Activated naive CD4-positive, alpha-beta T cell (primary cell): ENCODE measurements at places on chromosomes 2 and 18.
A peak's percentile ranks its signal among the peaks of the same experiment; 100 is the strongest.

DNA sequence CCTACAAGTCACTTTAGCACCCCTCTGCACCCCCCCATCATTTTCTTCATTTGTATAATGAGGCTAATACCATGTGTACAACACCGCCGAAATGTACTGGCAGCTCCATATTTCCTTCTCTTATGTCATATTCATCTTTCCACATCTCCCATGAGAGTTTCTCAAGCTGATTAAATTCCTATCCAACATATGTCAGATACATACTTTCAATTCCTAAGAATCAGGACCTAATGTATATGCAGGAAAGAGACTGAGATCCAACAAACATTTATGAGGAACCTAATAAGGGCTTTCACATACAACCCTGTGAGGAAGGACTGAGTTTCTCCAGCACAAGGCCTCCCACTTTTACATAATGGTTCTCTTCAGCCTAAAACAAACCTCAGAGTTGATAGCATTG is 41.9 kb downstream of the PRKD3 start:
- DNase-seq = no peak

DNA sequence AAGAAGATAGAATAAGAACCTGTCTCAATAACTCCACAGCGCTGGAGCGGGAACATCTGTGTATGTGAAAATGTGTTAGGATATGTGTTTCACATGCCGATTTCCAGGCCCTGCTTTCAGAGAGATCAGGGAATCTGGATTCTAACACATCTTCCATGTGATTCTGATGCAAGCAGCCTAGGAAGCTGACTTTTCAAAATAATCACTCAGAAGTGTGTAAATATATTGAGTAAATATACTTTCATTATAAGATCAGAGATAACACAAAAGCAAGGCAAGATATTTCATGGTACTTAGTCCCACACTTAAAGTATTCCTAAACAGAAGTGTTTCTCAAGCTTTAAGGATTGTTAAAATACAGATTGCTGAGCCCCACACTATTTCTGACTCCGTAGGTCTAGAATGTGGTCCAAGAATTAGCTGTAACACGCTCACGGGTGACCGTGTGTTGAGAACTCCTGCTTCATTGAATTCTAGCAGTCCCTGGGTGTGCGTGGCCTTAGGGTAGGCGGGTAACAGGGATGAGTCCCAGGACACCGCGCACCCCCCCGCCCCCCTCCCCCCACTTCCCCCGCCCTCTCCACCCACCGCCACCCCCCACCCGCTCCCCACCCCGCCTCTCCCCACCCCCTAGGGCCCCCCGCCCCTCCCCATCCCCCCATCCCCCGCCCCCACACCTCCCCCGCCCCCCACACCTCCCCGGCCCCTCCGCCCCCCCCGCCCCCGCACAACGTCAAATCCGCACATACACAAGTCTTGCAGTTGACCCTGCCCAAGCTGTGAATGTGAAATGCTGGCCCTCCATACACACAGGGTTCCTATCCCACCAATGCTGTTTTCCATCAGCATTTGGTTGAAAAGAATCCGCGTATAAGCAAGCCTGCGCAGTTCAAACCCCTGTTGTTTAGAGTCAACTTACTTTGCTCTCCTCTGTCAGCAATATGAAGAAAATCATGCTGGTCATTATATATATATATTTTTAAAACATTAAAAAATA is 94.2 kb upstream of the SLC39A10 start:
- DNase-seq = no peak

GRCh38 chr2:101698014-101698843 is 722 bp downstream of the MAP4K4 start:
- no peak for DNase-seq

DNA sequence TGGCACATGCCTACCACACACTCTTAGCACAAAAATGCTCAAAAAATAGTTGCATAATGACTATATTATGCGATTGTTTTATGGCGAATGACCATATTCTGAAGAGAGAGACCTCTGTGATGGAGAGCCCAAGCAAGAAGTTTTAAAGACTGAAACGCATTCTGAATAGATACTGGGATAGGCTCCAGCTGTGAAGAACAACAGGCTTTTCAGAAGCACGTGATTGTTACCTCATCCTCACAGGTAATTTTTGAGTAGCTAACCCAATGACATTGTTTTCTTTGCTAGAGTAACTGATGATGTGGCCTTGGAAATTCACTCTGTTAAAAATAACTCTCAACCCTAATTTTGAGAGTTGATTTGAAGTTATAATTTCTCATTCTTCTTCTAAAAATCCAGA is 2.0 kb upstream of the DDX18 start:
- no peak for DNase-seq

DNA sequence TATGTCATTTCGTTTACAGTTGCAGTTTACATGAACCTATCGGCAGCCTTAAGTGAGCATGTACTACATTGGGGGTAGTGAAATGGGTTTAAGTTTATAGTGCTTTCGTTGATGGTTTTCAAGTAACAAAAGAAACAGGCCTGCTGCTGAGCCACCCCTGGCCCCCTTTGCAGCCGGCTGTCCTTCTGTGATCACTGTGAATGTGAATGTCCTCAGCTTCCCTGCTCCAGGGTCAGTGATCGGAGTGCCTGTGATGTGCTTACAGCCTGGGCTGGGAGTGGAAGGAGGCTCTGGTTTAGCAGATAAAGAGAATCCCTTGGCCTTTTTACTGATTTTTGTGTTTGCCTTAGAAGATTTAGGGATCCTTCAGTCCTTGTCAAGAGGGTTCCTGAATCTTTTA is 154.2 kb downstream of the FAM210A start:
- no peak for DNase-seq

DNA sequence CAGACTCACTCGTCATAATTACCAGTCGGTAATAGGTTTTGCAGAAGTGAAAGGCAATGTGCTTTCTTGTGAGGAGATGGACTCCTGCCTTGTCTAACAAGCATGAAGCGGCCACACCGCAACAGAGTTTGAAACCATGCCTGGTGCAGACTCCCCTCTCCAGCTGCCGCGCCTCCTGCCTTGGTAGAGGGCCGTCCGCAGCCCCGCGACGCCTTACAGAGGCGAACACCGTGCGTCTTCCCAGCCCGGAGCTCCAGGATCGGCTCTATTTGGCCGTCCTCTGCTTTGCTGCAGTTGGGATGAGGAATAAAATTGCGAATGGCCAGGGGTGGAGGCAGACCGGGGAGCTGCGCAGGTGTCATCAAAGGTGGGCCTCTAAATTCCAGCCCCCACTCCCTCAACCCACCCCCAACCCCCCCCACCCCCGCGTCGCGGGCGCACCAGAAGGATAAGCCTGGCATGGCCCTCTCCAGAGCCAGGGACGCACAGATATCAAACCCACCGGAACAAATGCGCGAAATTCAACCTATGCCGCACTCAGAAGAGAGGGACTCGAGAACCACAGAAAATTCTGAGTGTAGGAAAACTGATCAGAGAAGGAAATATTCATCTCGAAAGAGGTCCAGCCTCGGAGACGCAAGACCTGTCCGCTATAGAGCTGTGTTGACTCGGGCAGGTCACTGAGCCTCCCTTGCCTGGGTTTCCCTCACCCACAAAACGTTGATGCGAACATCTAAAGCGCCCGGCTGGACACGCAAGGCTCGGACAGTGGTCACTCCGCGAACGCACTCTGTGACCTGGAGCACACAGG is 1.1 kb downstream of the TRABD2A start:
- DNase-seq = peak; percentile 24

- DNase-seq = no peak
Measured at GRCh38 chr2:222424729-222425671, 657 bp downstream of the SGPP2 start.

GRCh38 chr18:58896268-58896667 is 31.6 kb downstream of the ZNF532 start:
- DNase-seq = no peak

DNA sequence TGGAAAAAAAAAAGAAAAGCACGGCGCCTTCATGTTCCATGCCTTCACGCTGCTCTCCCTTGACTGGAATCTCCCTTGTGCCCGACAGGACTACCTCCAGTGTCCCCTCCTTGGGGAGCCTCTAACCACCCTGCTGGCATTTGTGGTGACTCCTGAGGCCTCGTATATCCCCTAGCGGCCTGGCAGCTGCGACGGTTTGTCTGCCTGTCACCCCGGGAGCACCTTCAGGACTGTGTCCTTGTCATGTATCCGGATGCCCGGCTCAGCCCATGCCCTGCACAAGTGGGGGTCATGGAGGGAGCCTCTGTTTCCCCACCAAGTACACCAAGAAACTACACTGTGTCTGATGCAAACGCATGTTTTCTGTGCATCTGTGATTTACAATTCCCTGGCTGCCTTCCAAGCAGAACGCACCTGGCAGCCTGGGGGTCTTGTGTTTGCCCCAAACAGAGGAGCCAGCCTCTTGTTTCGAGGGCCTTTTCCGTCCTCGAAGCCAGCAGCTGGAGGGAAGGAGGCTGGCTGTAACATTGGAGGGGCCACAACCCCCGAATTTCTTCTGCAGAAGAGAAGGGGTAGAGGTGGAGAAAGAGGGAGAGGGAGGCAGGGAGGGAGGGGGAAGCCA is 18.9 kb downstream of the TWIST2 start:
- no peak for DNase-seq

- no peak for DNase-seq
Measured at GRCh38 chr2:232321817-232322559, 56.6 kb upstream of the ALPP start.

GRCh38 chr2:33267756-33268155 is 208.7 kb upstream of the RASGRP3 start:
- no peak for DNase-seq

DNA sequence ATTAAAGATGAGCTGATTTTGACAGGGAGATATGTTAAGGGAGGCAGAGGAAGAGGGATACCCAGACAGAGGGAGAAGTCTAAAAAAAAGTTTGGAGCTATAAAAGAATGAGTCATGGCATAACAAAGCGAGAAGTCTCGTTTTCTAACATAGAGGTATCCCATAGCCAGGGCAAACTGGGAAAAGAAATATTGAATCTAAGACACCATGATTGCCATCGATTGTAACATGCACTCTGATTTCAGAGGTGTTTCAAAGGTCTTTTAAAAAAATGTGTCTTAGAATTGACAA is 110.7 kb downstream of the MDH1 start:
- DNase-seq = no peak

- no peak for DNase-seq
Measured at GRCh38 chr18:36139245-36139644, 9.5 kb downstream of the ELP2 start.

DNA sequence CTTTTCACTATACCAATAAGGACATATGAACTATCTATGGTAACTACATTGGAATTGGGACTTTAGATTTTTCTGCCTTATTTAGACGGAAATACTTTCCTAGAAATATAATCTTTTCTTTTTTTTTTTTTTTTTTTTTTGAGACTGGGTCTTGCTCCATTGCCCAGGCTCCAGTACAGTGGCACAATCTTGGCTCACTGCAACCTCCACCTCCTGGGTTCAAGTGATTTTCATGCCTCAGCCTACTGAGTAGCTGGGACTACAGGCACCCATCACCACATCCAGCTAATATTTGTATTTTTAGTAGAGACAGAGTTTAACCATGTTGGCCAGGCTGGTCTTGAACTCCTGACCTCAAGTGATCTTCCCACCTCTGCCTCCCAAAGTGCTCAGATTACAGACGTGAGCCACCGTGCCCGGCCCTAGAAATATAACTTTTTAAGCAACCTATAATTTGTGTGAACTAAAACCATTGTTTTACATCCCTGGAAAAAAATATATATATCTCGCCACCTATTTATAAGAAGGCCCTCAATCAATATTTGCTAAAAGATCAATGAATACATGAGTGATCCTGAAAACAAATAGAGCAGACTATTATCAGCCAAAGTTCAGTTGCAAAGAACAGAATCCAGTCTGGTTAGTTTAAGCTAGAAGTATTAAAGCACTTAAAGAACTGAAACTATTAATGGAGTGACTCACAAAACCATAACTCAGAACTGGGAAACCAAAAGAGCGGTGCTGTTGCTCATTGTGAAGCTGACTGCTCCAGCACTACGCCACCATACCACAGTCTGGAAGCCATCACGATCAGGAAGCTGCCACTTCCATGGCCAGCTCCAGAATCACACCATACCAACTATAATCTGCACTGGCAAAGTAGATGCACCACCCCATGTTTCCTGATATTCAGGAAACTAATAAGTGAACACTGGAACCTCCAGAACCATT is 8.4 kb upstream of the HNRNPLL start:
- DNase-seq = no peak

DNA sequence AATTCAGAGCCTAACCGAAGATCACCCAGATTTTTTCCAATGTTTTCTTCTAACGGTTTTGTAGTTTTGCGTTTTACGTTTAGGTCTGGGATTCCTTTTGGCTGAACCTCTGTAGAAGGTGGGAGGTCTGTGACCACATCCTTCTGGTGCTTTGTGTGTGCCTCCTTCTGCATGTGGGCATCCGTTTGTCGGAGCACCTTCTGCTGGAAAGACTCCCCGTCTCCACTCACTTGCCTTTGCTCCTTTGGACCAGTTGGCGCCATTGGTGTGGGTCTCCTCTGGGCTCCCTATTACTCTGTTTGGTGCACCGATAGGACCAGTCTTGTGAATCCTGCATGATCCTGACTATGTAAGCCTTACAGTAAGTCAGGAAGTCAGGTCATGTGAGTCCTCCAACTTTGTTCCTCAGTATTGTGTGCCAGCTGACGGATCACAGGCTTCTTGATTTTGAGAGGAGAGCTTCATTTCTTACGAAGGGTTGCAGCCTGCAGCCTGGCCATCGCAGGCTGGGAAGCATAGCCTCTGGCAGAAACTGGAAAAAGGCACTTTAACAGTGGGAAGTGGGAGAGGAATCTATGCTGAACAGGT is 13.6 kb downstream of the AQP12A start:
- DNase-seq = no peak

- DNase-seq = no peak
Measured at GRCh38 chr2:235054475-235054874, 102.7 kb downstream of the SH3BP4 start.

- no peak for DNase-seq
Measured at GRCh38 chr2:206937555-206937954, 1.8 kb upstream of the CPO start.

DNA sequence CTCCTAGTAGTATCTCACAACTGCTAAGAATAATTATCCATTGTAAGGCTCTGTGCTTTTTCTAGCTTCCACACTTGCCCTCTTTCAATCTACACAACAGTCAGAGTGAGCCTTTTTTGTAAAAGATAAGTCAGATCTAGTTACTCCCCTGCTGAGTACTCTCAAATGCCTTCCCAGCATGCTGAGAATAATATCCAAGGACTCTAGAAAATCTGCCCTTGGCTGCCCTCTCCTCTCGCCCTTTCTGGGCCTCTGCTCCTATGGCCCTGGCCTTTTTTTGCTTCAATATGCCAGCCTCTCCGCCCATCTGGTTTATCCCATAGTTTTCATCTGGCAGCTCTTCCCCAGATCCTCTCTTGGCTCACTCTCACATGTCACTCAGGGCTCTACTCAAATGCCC is 455.9 kb upstream of the UBE2E3 start:
- DNase-seq = no peak

GRCh38 chr2:70919672-70920366 is 15.9 kb upstream of the ATP6V1B1 start:
- DNase-seq = peak; percentile 62

- no peak for DNase-seq
Measured at GRCh38 chr2:213078686-213079085, 72.7 kb downstream of the IKZF2 start.

- no peak for DNase-seq
Measured at GRCh38 chr2:204510709-204511420, 34.4 kb upstream of the PARD3B start.
